Peyer's patch (tissue), 4 donors: ENCODE measurements at places on chromosomes 2 and 18. TPM values are rescaled to one million over a fixed set of nuclear protein-coding genes. Genes with fewer than 3 reads are reported as not detected.

GRCh38 chr2:19611491-19612332 is 253.3 kb upstream of the OSR1 start:
- DNase-seq: no peak

DNA sequence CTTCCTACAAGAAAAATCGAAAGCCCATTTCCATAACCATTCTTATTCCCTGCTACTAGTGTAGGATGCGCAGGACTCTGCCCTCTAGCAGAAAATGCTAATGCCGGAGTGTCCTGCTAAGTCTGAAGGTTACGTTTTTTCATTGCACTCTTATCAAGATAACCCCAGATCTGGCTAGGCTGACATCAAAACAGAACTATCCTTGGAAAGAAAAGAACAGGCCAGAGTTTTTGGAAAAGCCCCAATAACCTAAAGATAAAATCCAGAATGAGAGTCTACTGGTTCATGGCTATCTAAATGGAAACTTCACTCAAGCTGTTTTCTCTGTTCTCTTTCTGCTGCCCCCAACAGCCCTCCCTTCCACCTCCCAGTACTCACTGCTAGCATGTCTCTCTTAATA is 913 bp downstream of the RNF152 start:
- no peak for DNase-seq

DNA sequence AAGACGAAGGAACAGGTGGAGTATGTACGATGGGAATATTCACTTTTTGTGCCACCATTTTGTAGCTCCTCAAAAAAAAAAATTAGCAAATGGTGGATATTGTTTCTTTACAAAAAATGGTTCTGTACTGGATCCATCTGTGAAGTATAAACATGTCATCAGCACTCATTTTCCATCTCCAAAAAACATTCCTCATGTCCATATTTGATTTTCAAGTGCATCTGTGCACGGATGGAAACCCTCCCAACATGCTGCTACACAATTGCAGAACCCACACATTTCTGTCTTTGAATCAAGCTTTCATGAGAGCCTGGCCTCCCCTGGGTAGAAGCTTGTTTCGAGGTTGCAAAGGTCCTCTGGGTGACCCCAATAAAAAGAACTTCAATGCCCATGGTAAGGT is 59.6 kb upstream of the ZEB2 start:
- DNase-seq: no peak

DNA sequence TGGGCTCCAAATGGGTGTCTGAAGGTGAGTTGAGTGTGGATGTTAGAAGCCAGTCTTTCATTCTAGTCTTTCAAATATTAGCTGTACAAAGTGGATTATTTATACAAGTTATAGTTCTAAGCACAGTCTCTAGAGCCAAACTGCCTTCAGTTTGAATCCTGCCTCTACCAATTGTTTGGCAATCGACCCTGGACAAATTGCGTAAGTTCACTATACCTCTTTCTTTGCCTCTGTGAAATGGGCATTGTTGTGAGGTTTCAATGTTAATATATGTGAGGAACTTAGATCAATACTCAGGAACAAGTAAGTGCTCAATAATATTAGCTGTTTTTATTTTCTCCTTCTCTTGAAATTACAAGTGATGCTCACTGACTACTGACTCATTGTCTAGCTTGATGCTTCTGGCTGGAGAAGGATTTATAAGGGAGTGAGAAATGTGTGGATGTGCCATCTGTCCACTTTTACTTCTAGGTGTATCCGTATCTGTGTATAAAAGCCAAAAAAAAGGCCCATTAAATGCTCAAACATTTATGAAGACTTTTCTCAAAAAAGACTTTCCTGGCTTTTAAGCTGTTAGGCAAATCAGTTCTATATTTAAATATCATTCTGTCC is 48.1 kb upstream of the RAPH1 start:
- no peak for DNase-seq

- DNase-seq: no peak
Observed at GRCh38 chr2:74504591-74504990, 2.9 kb downstream of the PCGF1 start.

DNA sequence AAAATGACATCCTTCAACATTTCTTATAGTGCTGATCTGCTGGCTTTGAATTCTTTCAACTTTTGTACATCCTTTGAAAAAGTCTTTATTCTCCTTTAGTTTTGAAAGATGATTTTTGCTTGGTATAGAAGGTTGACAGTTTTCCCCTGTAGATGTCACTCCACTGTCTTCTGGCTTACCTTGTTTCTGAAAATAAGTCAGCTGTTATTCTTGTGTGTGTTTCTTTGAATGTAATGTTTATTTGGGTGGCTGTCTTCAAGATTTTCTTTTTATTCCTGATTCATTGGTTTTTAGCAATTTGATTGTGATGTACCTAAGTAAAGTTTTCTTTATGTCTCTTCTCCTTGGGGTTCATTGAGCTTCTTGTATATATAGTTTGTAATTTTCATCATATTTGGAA is 47.6 kb downstream of the ACTR3 start:
- DNase-seq: no peak

DNA sequence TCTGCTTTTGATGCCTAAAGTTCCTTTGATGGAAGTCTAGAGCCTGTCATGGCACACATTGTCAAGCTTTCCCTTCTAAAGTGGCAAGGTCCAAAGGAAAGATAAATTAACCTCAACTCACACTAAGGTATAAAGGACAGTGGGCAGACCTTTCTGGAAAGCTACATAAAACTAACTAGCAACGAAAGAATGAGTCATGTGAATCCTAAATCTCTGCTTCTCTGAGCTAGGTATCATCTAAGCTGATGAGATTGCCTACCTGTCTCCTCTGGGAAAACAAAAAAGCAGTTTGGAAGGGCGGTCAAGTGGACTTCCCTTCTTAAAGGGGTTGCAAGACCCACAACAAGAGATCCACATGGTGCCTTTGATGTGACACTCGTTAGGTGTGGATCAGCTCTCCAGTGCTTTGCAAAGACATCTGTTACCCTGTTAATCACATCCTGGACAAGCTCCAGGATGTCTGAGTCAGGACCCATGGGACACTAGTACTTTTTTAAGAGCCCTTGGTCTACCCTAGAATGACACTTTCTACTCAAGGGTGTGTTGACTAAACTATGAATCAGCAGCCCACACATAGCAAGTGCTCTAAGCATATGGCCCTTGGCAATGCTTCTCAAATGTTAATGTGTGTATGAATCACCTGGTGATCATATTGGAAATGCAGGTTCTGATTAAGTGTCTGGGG is 173.5 kb downstream of the ALK start:
- DNase-seq: no peak

GRCh38 chr2:209663139-209663538 is 108.5 kb upstream of the UNC80 start:
- no peak for DNase-seq

DNA sequence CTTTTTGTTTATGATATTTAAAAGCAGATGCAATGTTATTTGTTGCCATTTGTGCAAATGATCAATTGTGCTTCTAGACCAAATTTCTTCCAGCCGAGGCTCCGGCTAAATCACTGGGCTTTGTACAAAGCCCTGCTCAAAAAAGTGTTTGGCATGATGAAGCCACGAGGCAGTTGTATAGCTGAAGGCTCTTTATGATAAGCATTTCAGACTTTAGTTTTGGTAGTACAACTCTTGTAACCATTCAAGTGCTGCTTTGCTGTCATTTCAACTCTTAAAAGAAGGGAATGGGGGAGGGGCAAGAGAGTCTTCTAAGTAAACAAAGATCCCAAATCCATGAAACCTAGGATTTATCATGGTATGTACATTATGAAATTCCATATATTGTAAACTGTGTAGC is 3.3 kb upstream of the ZNF532 start:
- DNase-seq: no peak

GRCh38 chr2:23601301-23601965 is 216.5 kb downstream of the KLHL29 start:
- no peak for DNase-seq

DNA sequence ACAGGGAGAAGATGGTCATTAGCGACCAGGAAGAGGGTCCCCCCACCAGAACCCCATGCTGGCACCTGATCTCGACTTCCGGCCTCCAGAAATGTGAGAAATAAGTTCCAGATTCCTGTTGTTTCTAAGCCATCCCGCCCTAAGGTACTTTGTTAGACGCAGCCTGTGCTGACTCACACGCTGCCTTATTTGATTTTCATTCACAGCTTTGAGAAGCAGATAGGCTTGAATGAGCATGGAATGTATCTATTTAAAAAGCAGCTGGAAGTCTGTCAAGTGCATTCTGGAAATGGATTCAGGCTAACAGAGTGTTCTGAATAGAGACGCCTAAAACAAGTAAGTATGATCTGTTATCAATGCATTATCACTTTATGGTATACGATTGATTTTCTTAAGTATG is 8.3 kb upstream of the IL1R2 start:
- DNase-seq: no peak

- no peak for DNase-seq
Observed at GRCh38 chr2:237437566-237437965, 23.6 kb upstream of the COL6A3 start.

DNA sequence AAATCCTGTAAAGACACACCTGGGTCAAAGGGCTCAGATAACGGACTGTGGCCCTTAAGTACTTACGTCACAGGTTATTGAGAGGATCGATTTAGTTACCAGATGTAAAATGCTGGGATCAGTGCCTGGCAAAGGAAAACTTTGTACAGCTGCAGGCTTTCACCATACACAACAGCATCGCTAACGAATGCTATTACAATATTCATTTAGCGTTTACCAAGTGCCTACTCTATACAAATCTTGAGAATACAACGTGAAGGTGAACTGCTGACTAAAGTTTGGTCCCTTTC is 619 bp upstream of the MSH6 start:
- DNase-seq: no peak

DNA sequence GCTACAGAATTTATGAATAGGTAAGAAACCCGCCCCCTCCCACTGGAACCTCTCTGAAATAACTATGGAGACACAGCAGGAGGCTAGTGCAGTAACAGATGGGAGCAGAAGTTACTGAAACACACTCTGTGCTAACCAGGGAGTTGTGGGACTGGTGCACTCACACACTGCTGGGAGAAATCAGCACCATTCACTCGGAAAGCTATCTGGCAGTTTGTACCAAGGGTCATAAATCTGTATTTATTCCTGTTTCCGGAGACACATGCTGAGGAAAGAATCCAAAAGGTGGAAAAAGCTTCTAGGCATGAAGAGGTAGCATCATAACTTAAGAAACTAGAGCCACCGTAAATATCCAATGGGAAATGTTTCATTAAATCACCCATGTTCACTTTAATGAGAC is 39.9 kb downstream of the TGFA start:
- no peak for DNase-seq

DNA sequence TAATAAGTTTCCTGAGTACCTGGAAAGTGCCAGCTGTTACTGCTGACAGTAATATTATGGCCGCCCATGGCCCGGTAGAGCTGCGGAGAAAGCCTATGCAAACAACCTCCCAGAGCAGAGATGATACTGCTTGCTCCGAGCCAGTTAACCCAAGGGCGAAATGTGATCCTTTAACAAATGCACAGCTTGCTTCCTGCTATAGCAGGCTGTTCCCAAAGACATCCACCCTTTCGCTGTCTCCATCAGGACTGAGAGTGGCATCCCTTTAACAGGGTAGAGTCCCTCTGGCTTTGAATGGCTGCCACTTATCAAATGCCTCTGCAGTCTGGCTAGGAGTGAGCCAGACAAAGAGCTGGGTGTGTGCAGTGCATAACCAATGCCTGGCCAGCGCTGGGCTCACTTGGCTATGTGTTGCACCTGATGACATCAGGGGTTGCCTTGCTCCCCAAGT is 69.7 kb upstream of the DAPL1 start:
- DNase-seq: no peak

DNA sequence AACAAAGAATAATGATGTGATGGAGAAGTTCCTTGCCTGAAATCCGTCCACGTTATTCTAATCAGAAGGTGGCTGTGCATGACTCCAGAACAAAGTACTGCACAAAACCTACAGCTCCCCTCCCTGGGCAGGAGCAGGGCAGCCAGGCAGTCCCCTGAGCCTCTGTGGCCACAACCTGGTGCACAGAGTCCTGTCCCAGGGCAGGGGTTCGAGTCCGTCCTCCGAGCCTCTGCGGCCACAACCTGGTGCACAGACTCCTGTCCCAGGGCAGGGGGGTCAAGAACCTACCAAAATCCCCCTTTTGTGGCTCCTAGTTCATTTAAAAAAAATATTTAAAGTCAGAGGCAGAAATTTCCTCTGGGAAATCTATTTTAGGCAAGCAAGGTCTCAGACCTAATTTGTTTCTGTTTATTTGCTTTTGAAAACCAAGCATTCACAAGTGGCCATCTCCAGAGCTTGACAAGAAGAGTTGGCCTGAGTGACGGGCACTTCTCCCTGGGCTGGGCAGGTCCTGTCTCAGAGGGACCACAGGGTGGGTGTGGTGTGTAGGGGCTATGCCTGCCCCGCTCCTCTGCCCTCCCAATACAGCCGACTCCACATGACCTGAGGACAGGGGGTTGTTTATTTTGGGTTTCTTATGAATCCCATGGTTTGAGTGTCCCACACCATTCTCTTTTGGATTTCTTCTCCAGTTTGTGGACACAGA is 255.9 kb upstream of the PXDN start:
- no peak for DNase-seq

DNA sequence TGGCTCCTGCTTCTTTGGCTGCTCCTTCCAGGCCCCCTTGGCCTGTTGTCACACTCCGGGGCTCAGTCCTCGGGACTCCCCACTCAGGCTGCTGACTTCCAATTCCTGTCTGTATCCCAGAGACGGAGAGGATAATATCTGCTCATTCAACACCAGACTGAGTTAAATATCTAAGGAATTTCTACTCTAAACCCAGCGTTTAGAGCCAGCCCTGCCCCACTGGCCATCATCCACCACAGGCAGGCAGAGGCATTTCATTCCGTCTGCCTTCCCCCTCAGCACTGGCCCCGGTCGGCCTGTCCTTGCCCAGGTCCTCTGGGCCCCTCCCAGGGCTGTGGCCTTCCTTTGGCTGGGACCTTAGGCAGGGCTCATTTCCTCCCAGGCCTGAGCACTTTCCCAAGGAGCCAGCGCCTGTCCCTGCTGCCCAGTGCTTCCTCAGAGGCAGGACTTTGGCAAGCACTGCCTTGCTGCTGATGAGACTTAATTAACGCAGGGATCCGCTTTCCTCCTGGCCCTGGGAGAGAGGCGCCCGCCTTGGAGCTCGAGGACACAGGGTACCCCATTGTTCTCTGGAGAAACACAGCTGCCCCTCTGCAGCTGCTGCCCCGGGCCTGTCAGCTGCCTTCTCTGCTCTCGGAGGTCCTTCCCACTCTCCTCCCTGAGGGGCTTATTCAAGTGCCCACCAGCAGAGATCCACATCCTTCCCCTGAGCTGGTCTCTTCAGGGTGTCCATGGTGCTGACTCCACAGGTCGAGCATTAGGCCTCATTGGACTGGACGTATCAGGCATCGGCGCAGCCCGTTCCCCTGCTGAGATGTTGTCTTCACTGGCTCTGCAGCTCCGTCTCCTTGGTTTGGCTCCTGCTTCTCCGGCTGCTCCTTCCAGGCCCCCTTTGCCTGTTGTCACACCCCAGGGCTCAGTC is 42.8 kb downstream of the ATOH8 start:
- no peak for DNase-seq

- DNase-seq: no peak
Observed at GRCh38 chr2:188720811-188721605, 253.2 kb upstream of the COL3A1 start.

- DNase-seq: no peak
Observed at GRCh38 chr2:170396799-170397459, 219.0 kb downstream of the MYO3B start.

- DNase-seq: peak; percentile 61
Observed at GRCh38 chr2:112032689-112033465, 22.2 kb upstream of the TMEM87B start.

The TMEM200C gene
- not detected for total RNA-seq

The FEV gene
- 5.1 TPM for total RNA-seq

The AMER3 gene
- 0.13 TPM for total RNA-seq

The UBR3 gene
- 45.4 TPM for total RNA-seq

The EIF2AK3 gene
- 17.2 TPM for total RNA-seq

The CHRNG gene
- total RNA-seq: not detected

The PLEK gene
- total RNA-seq: 4.8 TPM

The INPP5D gene
- total RNA-seq: 11.6 TPM
